Stimulated activated CD8-positive, alpha-beta memory T cell treated with anti-CD3 and anti-CD28 coated beads, Interleukin-4, amount 100 ng/mL, for 1 hour (primary cell): ENCODE measurements at places on chromosomes 5 and 9.

DNA sequence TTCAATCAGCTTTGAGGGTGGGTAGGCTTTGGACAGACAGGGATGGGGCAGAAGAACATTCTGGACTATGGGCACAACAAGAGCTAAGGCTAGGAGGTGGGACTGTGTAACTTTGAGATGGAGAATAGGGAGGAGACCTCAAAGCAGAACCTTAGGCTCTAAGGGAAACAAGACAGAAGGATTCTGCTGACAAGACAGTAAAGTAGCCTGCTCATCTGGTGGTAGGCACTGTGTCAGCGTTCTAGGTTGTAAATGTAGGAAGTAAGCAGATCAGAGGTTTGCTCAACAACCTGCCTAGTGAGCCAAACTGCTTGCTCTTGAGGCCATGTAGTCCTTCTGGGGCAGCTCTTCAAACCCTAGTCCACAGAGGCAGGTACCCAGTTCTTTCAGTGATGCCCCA is 15.0 kb upstream of the IL12B start:
- DNase-seq, result no peak

- DNase-seq, result no peak
Measured at GRCh38 chr5:95007921-95008597, 276.8 kb downstream of the MCTP1 start.

DNA sequence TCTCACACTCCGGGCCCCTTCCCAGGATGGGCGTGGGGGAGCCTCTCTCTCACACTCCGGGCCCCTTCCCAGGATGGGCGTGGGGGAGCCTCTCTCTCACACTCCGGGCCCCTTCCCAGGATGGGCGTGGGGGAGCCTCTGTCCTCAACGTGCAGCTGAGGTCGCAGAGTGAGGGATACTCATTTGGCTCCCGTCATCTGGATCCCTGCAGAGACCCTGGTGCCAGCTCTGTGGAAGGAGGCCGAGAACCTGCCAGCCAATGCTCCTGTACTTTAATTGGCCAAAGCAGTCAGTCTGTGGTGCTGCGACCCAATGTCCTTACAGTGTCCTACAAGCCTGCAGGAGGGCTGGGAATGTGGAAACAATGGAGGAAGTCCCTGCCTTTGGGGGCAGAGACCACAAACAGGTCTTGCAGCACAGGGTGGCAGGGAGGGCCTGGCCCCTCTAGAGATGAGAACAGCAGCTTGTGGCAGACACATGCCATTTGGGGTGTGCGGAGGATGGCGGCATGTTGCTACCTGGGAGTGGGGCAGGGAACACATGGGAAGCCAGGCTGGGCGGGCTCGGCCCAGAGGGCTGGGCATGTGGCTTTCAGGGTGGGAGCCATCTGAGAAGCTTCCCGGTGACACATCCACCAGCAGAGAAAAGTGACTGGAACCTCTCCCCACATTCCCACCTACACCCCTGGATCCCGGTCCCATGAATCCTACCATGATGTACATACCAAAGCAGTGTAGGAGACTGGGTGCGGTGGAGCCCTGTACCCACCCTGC is 13.6 kb upstream of the MRNIP start:
- no peak for DNase-seq

DNA sequence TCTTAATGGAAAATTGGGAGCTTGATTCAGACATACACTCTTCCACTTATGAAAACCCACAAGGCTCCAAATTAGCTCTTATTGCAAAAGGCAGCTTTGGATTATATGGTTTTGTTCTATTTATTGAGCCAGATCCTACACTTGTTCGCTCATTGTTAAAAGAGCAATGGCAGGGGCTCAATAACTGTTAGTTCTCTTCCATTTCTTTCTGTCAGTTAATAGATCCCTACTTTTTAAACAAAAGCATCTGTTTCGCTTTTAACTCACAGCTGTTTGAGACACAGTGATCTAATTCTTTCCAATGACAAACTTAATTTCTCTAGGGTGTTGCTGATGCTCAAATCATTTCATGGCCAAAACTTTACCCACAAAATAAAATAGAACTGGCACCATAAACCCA is 11.7 kb downstream of the C5 start:
- no peak for DNase-seq

GRCh38 chr5:113167985-113168384 is 191.4 kb downstream of the DCP2 start:
- DNase-seq, result no peak

GRCh38 chr5:93886098-93886806 is 144.9 kb upstream of the POU5F2 start:
- no peak for DNase-seq

DNA sequence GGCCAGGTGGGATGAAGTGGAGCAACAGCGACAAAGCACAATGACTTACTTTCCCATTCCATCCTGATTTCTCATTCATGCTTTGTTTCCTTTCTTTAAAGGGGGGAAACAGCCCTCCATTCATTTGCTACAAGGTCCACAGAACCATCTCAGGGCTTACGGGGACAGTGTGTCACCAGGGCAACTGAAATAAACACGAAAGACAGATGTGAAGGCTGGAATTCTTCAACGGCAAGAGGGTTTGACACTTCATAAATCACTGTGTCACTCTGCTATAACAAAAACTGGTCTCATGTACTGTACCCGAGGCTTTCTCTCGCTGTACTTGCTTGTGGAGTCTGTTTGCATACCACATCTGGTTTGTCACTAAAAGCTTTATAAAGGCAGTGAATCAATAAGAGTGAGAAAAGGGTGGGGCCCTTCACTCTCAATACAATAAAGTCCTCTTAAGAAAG is 150.8 kb downstream of the EFNA5 start:
- DNase-seq, result no peak

DNA sequence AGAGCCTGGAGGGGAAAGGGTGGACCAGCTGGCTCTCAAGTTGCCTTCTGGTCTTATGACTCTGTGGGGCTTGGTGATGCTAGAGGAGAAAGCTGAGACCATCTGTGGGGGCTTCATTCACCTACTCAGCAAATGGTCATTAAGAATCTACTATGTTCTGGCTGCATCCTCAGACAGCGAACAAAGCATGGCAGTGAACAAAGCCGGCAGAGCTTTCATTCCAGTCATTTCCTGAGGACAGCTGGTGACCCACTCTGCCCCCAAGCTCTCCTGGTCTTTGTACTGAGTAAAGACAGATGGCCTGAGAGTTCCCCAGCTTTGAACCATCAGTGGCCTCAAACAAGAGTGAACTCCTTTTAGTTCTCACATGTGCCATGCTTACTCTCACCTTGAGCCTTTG is 48.0 kb downstream of the FGF1 start:
- DNase-seq, result no peak

GRCh38 chr9:15468145-15468544 is 42.6 kb downstream of the PSIP1 start:
- no peak for DNase-seq

- DNase-seq, result no peak
Measured at GRCh38 chr5:159582756-159583541, 252.7 kb upstream of the IL12B start.

DNA sequence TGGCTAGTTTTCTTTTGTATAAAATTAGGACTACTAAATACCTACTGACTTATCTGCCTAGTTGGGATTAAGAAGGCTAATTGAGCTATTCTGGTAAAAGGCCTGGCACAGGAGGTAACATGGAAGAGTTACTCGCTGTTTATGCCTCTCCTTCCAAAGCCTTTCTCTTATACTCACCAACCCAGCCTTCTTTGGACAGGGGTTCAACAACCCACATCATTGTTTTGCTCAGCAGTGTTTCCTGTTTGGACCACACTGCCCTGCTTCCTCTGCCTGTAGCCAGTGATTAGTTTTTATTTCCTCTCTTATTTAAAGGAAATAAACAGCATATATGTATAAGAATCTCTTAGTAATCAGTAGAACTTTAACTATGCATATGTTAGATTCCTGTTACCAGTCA is 85.1 kb upstream of the TLX3 start:
- DNase-seq, result no peak

DNA sequence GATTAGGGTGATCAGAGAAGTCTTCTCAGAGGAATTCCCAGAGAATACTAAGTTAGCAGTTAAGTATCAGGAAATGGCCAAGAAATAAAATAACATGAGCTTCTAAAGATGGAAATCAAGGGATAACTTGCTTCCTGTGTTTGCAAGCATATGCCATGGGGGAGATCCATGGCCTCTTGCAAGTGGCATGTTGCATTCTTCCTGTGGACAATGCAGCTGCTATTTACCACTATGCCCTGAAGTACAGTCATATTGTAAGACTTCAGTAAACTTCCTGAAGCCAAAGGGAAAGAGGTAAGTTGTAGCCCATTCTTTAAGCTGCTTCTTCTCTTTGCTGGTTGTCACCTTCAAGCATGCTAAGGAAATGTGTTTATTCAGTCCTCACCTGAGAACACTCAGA is 154.7 kb upstream of the RUSC2 start:
- no peak for DNase-seq

GRCh38 chr9:9949978-9950377 is 662.8 kb downstream of the PTPRD start:
- no peak for DNase-seq

GRCh38 chr9:94160594-94161501 is 76.6 kb downstream of the PTPDC1 start:
- no peak for DNase-seq

DNA sequence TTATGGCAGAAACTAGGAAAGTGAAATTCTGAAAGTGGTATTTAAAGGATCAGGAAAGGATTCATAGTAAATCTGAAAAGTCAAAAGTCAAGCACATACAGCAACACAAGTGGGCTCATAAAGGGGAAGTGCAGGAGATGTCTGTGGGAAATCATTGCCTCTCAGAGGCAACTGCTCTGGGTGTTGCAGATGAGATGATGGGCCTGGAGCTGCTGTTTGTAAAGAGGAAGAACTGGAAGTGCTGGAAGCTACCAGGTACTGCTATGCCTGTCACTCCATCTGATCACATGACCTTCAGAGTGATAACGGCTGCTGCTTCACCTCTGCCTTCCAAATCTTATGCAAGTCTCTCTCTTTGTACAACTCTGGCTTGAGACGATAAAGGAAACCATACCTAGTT is 55.9 kb downstream of the ADRB2 start:
- DNase-seq, result no peak

DNA sequence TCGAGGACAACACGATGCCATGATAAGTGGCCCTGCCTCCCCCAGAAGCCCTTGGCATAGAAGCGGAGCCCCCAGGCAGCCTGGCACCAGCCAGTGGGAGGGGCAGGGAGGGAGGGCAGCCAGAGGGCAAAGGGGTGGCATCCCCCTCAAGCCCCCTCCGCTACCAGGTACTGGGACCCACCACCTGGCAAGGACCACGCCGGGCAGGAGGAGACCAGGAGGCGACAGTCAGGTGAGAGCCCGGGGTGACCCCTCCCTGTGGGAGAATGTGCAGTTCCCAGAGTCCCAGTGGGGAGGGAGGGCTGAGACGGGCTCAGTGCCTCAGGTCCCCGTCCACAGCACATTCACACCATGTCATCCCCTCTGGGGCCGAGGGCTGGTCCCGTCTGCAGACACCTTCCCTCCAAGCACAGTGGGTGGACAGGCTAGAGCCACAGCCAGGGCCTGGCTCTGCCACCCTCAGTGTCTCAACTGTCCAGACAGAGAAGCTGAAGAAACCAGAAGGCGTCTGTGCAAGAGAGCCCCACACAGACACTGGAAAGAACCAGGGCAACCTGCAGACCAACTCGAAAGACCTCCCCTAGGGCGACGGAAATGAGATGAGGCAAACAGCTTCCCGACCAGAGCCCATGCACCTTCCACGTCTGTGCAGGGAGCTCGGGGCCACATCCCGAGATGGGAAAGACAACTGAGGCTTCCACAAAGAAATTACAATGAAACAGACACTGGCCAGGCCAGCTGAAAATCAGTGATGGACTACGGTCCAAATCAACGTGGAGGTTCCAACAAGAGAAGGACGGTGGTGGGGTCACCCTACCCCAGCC is 11.1 kb downstream of the BRD3 start:
- no peak for DNase-seq

GRCh38 chr9:75148561-75148960 is 60.2 kb downstream of the OSTF1 start:
- DNase-seq, result no peak

DNA sequence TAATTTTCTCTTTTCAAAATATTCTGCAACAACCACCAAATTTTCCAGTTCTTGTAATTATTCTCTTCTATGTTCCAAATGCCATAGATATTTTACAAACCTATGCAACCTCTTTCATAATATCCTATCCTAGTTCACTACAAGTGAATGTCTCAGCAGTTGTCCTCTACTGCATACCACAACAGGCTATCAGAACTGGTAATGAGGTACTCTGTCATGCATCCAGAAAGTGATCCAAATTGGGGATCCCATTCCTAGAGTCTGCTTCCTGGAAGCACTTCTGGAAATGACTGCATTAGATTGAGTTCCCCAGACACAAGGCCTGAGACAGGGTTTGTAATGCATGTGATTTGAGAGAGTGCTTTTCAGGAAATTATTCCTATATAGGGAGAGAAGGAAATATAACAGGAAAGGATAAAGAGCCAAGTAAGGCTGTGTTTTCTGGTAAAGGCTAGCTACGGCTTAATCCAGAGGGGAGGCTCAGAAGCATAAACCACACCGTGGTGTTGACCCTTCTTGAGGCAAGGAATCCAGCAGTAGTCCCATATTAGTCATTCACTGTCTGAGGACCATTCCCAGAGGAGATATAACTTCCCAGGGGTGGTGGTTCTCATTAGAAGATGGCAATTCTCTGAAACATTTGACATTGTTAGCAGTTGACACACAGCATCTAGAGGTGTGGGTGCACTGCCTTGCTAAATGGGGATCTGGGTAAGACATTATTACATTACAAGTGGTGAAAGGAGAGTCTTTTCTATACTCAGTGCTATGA is 80.3 kb upstream of the FST start:
- DNase-seq, result no peak

- DNase-seq, result no peak
Measured at GRCh38 chr9:11595756-11596155, 983.0 kb upstream of the PTPRD start.

DNA sequence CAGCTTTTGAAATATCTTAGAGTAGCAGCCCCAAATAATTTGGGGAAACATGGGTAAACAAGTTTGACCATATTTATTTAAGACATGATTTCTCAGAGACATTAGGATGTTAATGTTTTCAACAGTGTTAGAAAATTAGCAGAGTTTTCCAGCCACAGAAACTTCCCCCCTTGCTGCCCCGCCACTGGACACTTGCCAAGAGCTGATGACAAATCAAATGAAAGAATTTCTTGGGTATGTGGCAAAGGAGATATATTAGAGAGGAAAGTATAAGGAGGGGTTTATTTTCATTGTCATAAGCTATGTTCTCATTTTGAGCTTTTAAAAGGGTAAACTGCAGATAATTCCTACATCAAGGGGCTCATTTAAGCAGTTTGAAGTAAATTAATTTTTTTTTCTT is 15.9 kb downstream of the GABRA1 start:
- no peak for DNase-seq

GRCh38 chr9:75988663-75989062 is 98.2 kb downstream of the PCSK5 start:
- DNase-seq, result no peak

DNA sequence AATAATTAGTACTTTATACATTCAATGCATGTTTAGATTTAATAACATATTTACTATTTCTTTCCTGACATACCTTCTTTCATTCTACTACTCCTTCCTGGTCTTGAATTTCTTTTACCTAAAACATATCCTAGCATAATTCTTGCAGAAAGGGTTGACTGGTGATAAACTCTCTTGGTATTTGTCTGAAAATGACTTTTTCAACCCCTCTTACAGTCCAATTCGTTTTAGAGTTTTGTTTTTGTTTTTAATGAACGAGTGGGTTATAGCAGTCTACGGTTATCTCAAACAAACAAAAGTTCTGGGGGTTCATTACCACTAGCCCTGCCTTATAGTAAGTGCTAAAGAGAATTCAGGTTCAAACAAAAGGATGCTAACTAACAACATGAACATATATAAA is 69.6 kb upstream of the ALDH1B1 start:
- DNase-seq, result no peak
